ENCODE measurements at places on chromosomes 6 and 20. TPM values are rescaled to one million over a fixed set of nuclear protein-coding genes. Genes with fewer than 3 reads are reported as not detected.

Gene WTAP
- total RNA-seq = 126 TPM

Gene SLPI
- total RNA-seq = 0.64 TPM

Gene WFDC12
- total RNA-seq = not detected

Gene NRSN1
- not detected for total RNA-seq

Gene OPN5
- not detected for total RNA-seq

Gene PAX1
- total RNA-seq = not detected

Gene MUC21
- not detected for total RNA-seq

Gene PI16
- total RNA-seq = 4.6 TPM

Gene FOXA2
- total RNA-seq = not detected

Gene HAO1
- total RNA-seq = not detected

Gene DYNLT2
- total RNA-seq = 2.5 TPM

Gene MAK
- 0.17 TPM for total RNA-seq

Data from T-helper 1 cell treated with Interleukin-12 subunit alpha and Interleukin-12 subunit beta and Interleukin-4 antibody, amounts not matched to agents 30 ng/mL and 1 ng/mL, for 36 hours (primary cell).